ENCODE measurements at places on chromosomes 5 and 9.

- no peak for DNase-seq
Observed at GRCh38 chr5:93058309-93058708, 522.7 kb downstream of the NR2F1-AS1 start.

GRCh38 chr9:27347889-27348288 lies 50.9 kb upstream of the EQTN start:
- no peak for DNase-seq

GRCh38 chr5:76178913-76179312 lies 95.7 kb downstream of the SV2C start:
- DNase-seq: no peak

DNA sequence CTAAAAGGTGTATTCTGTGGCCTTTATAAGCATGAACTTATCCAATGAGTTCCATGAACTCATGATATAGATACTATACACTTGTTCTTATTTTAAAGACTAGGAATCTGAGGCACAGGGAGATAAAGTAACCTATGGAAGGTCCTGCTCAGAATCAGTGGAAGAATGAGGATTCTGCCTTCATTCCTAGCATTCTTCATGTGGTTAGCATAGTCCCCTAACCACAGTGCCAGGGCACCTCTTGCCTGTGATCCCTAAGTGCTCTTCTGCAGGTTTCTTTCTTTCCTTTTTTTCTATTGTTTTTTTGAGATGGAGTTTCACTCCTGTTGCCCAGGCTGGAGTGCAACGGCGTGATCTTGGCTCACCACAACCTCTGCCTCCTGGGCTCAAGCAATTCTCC lies 174.1 kb downstream of the C9orf152 start:
- no peak for DNase-seq

DNA sequence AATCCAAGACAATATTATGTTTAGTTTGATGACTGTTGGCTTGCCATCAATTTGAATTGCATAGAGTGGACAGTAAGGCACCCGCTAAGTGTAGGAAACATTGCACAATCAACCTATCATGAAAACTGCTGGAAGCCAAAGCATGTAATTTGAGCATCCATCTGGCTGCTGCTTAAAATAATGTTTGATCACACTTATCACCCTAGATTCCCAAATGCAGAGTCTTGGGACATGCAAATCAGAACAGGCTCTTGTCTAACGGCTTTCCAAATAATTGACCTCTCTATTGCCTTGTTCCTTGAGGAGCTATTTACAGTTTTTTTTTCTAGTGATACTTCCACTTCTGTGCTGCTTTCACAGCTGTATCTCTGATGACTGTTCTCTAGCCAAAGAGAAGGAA lies 342.1 kb downstream of the PRR16 start:
- DNase-seq: no peak

DNA sequence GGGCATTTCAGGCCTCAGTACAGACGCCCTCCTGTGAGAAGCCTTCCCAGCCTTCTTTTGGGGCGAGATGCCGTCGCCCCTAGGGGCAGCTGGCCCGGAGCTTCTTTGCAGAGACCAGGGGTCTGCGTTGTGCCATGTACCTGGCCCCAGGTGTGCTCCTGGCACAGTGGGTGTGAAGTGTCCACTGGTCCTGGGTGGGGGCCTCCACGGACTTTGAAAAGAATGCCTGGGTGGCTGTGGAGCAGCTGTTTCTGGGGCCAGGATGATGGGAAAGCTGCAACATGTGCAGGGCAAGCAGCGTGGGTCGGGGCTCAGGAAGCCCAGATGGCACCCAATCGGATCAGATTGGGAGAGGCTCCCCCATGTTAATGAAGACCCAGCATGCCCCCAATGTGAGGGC lies 47.8 kb downstream of the WNK2 start:
- DNase-seq: no peak

DNA sequence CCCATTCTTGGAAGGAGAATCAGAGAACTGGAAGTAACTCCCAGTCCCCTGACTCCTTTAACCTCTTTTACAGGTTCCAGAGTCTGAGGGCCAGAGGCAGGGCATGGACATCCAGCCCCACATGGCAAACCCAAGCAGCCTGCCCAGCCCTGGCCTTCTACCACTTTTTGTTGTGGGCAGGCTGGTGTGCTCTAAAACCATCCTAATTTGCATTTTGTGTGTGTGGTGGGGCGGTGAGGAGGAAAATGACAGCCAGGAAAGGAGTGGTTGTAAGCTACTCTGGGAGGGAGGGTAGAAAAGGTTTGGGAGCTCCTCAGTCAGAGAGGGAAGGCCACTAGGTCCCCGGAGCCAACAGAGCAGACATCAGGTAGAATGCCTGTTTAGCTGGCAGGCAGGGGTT lies 90.6 kb downstream of the PSD2 start:
- no peak for DNase-seq

Measured in Calu3 (cell line).